Regular cardiac myocyte (primary cell): ENCODE measurements at places on chromosomes 1 and 21. TPM values are rescaled to one million over a fixed set of nuclear protein-coding genes. Genes with fewer than 3 reads are reported as not detected.

Gene KCND3
- total RNA-seq, result under 0.01 and 0.28 TPM in 2 replicates

Gene CCDC24
- total RNA-seq, result 2.3 and 4.5 TPM in 2 replicates

Gene PGLYRP4
- total RNA-seq, result not detected in 2 replicates

Gene RHCE
- 1.2 and 1.7 TPM in 2 replicates for total RNA-seq

Gene TMEM200B
- total RNA-seq, result 5.2 and 7.6 TPM in 2 replicates

Gene OR2L8
- total RNA-seq, result not detected in 2 replicates

Gene CD1C
- under 0.01 TPM in 1 of 2 replicates, not detected in the other for total RNA-seq

Gene CHODL
- not detected in 2 replicates for total RNA-seq

Gene FCMR
- not detected in 2 replicates for total RNA-seq

Gene HMCN1
- 22.6 and 84.0 TPM in 2 replicates for total RNA-seq

Gene SPAG17
- total RNA-seq, result under 0.01 TPM in 1 of 2 replicates, not detected in the other
